ENCODE measurements at places on chromosomes 12 and 14.

DNA sequence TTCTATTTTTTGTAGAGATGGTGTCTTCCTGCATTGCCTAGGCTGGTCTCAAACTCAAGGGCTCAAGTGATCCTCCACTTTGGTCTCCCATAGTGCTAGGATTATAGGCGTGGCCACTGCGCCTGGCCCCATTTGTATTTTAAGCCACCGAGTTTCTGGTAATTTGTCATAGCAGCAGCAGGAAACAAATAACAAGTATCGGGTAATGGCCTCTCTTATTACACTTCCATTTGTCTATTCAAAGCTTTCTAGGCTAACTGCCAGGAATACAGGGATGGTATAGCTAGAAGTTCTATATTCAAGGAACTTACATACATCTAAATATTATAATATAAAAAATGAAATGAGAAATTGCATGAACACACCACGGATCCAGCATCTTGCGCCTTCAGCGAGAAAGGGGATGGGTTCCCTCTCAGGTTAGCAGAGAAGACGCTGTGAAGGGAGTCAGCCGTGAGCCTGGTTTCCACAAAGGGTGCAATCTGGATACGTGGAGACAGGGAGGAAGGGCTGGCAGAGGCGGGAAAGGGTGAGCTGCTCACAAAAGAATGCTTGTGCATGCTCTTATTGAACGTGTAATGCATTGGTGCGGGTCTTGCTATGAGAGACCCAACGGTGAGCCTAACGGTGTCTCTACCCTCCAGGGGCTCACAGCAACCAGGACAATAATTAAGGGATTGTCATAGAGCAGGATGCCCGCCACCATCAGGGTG is 9.5 kb downstream of the BDKRB1 start:
- no peak for DNase-seq

DNA sequence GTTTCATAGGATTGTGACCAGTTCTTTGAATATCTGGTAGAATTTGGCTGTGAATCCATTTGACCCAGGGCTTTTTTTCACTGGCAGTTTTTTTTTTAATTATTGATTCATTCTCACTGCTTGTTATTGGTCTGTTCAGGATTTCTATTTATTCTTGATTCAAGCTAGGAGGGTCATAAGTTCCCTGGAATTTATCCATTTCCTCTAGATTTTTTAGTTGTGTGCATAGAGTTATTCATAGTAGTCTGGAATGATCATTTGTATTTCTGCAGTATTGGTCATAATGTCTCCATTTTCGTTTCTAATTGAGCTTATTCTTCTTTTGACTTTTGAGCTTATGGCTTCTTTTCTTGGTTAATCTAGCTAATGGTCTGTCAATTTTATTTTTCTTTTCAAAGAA is 291.6 kb downstream of the AKAP6 start:
- DNase-seq: no peak

DNA sequence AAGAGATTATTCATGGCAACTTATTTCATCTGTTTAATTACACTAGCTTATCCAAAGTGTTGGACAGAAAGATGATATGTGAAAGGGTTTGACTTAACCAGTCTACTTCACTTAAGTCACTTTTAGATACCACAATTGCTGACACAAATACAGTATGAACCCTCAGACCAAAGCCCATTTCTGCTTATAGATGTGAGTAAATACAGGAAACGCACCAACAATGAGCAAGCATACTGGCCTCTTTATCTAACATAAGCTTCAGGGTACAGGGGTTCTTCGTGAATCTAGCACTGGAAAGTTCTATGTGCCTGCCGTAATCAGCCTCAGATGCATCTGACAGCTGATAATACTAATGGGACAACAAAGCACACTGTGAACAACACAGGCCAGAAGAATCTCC is 209.6 kb downstream of the MED13L start:
- no peak for DNase-seq

GRCh38 chr14:22508662-22509035 is 80.4 kb downstream of the DAD1 start:
- DNase-seq: no peak

GRCh38 chr12:6764011-6764828 is 1.9 kb upstream of the PTMS start:
- DNase-seq: peak; percentile 74

All from CD4-positive, alpha-beta T cell treated with Interleukin-2 at 100 ng/mL for 4 hours (primary cell).